Left ventricle myocardium inferior (tissue), 1 donor: ENCODE measurements at places on chromosomes 3 and 15.

DNA sequence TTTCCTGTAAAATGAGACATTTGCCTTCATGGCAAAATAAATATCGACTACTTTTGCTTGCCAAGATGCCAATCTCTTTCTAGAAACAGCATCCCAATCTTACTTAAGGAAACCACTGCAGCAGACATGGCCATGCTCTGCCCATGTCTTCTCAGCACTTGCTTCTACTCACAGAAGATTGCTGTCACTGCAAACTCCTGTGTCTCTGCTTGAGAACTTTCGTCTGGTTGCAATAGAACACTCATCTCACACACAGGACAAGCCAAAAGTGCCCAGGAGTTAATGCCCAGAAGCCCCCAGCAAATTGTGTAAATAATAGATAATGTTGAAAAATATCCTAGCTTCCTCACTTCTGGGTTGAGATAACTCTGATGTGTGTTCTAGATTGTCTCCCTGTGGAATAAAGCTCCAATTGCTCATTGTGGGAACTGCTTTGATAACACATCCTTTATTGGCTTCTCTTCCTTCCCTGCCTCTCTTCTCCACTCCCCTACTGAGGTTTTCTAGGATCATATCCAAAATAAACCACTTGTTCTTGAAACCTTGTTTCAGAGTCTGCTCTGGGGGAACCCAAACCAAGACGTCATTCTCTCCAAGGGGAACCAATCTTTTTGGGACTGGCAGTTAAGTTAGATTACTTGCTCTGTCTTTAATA is 156.3 kb upstream of the STRIT1 start:
- H3K36me3 ChIP-seq, result no peaks in the 10 kb centered on the region
- H3K27me3 ChIP-seq, result no peaks in the 10 kb centered on the region
- no peak for DNase-seq
- peaks cover 17% of the 10 kb centered on the region for H3K4me1 ChIP-seq
- no peak overlapping the region for H3K4me3 ChIP-seq
- H3K27ac ChIP-seq, result peak overlapping the region; percentile 63

DNA sequence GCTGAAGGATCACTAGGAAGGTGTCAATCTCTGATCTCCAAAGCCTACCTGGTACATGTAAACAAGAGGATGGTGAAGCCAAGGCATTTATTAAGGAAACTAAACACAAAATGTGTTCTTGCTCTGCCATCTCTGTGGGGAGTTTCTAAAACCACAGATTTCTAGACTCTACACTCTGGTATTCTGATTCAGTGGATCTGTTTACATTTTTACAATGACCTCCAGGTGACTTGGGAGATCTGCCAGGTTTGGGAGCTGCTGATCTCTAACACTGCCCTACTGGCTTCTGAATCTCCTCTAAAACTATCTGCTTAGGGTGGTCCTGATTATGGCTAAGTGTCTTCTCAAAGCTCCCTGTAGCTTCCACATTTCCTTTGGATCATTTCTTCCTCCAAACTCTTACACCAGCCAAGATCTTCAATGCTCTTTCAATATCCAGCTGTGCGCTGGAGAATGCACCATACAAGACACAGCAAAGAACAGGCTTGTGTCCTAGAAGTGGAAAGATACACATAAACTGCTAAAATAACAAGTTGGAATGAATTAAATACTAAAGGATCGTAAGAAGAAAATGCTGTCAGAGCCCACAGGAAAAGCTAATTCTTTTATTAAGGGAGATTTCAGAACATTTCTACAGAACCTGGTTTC is 72.7 kb downstream of the GREM1 start:
- no peaks in the 10 kb centered on the region for H3K4me1 ChIP-seq
- peaks cover 3% of the 10 kb centered on the region for H3K27me3 ChIP-seq
- no peaks in the 10 kb centered on the region for H3K36me3 ChIP-seq
- H3K4me3 ChIP-seq, result no peak overlapping the region
- no peak overlapping the region for H3K27ac ChIP-seq

GRCh38 chr15:96093063-96093462 is 237.4 kb upstream of the NR2F2 start:
- no peak overlapping the region for H3K4me3 ChIP-seq
- H3K4me1 ChIP-seq, result no peaks in the 10 kb centered on the region
- H3K27ac ChIP-seq, result no peak overlapping the region
- H3K36me3 ChIP-seq, result no peaks in the 10 kb centered on the region
- H3K27me3 ChIP-seq, result no peaks in the 10 kb centered on the region

DNA sequence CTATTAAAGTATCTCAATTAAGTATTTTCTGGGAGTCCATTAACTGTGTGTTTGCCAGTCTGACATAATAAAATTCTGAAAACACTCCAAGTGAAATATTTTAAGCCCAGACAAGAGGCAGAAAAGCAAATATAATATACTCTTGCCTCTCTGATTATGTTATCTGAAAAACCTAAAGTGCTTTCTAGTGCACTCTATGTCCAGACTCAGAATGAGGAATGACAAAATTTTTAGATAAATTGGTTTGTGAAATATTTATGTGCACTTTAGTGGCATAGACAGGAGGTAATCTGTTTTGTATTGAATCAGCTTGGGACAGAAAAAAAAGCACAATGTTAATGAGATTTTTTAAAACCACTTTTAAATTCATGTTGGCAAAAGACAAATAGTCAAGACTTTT is 508.2 kb upstream of the SUCLG2 start:
- H3K4me3 ChIP-seq, result no peak overlapping the region
- no peaks in the 10 kb centered on the region for H3K4me1 ChIP-seq
- H3K36me3 ChIP-seq, result no peaks in the 10 kb centered on the region
- H3K27ac ChIP-seq, result no peak overlapping the region
- no peaks in the 10 kb centered on the region for H3K27me3 ChIP-seq
- DNase-seq, result no peak
